Omental fat pad (tissue), 4 donors: ENCODE measurements at places on chromosomes 4 and X.

GRCh38 chrX:323721-324628, 5.4 kb upstream of the GTPBP6 start:
- DNase-seq: no peak

DNA sequence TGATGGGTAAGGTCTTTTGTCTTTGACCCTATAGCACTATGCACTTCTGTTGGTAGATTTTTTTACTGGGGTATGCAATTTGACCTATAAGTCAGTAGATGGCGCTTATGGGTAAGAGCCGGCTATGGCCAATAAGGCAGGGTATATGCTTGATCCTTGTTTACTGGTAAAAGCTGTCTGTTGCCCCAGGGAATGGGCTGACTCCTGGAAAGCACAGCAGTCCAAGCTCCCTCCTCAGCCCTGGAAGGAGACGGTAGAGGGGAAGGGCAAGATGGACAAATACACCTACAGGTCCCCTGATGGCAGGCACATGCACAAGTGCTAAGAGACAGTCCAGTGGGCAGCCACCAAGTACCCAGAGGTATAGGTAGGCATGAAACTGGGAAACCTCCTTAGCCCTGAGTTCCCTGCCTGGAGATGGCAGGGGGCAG, 63.7 kb downstream of the ADAMTS3 start:
- no peak for DNase-seq

GRCh38 chrX:123324625-123325024, 140.5 kb downstream of the GRIA3 start:
- no peak for DNase-seq

DNA sequence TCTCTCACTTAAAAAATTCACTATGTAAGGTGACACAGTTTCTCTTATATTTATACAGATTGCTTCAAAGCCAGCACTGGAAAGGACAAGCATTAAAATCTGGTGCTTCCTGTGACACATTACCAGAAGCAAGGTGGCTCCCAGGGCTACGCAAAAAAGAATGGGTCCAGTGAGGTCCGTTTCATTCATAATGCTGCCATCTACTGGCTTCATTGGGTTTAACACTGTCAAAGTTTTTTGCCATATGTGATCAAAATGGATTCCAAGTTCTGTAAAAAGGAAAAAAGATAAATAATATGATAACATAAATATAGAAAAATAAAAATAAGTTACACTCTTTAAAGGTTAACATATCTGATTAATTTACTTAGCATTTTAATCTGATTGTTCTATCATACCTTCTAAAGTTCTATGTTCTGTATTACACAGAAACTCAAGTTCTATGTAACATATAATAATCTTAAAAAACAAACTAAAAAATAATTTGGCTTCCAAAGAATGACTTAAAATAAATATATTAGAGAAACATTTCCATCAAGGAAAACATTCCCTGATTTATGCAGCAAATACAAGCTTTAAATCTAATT, 22.1 kb downstream of the YIPF7 start:
- DNase-seq: no peak

- no peak for DNase-seq
Measured at GRCh38 chrX:139795196-139795595, 87.2 kb upstream of the MCF2 start.

DNA sequence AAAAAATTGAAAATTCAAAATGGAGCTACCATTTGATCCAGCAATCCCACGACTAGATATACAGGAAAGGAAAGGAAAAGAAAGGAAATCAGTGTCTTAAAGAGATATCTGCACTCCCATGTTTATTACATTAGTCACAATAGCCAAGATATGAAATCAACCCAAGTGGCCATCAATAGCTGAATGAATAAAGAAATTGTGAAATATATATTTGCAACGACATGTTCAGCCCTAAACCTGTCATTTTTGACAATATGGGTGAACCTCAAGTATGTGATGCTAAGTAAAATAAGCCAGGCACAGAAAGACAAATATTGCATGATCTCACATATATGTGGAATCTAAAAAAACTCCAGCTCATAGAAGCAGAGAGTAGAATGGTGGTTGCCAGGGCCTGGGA, 155.1 kb downstream of the ANXA5 start:
- DNase-seq: no peak

GRCh38 chr4:179605196-179605595, 2163.0 kb upstream of the AGA start:
- DNase-seq: no peak

- DNase-seq: no peak
Measured at GRCh38 chr4:185384930-185385331, 10.8 kb downstream of the LRP2BP start.

DNA sequence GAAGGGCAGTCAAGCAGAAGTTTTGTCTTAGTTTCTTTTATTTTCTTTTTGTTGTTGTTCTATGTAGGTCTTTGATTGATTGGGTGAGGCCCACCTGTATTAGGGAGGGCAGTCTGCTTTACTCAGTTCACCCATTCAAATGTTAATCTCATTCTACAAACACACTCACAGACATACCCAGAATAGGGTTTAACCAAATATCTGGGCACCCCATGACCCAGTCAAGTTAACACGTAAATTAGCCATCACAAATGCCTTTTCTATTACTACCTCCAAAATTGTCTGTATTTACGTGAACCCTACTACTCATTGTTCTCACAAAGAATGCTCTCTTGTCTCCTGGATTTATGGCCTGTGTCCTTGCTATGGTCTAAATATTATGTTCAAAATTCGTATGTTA, 339.7 kb downstream of the ANK2 start:
- DNase-seq: no peak

DNA sequence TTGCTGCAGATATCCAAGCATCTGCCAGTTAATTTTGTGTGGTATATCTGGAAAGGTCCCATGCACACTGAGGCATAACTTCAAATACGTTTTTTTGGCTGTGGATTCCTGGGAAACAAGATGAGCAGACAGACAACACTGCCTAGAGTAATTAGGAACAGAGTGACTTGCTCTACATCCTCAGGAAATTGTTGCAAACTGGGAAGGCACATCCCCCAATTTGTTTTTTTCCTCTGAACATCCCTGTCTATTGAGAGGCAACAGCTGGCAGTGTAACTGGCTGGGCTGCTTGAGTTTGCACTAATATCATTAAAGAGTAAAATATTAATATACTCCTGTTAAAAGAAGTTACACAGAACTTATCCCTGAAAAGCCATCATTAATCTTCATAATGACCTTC, 207.7 kb upstream of the SLIT2 start:
- no peak for DNase-seq

DNA sequence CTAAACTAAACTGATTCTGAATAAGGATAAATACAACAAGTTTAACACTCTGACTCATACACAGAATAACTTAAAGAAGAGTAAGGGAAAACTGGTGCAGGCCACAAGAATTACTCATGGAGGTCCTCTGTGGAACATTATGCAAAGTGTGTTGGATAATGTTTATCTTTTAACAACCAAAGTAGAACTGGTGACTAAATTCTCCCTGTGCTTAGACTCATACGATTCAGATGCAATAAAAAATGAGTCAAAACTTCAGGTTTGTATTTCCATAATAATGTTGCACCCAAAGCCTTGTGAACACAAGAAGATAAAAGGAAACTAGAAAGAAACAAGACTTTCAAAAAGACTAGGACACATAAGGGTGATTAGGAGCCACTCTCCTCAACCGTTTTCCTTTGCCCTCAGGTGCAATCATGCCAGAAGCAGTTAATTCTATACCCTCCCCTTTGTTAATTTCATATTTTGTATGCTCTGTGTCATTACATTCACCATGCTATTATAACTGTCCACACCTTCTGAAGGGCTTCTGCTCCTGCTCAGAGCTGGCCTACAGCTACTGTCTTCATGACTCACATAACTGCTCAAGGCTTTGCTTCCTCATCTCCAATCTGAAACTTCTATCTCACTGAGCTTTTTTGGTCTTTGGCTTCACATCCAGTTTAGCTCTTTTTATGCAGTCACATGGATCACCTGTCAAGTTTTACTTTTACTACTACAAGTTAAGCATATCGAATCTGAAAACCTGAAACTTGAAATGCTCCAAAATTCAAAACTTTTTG, 60.2 kb downstream of the KCNIP4 start:
- DNase-seq: no peak

DNA sequence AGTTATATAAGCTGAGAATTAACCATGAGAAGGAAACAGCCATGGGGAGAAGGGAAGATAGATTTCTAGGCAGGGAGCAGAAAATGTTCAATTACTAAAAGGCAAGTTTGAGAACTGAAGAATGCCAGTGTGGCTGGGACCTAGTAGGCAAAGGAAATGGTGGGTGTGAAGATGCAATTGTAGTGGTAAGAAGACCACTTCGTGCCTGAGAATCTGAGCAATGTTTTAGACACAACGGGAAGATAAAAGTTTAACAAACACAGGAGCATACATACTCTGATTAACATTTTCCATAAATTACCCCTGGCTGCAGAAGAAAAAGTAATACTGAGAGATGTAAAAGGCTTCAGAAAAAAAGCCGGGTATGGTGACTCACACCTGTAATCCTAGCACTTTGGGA, 18.1 kb upstream of the MMRN1 start:
- no peak for DNase-seq

DNA sequence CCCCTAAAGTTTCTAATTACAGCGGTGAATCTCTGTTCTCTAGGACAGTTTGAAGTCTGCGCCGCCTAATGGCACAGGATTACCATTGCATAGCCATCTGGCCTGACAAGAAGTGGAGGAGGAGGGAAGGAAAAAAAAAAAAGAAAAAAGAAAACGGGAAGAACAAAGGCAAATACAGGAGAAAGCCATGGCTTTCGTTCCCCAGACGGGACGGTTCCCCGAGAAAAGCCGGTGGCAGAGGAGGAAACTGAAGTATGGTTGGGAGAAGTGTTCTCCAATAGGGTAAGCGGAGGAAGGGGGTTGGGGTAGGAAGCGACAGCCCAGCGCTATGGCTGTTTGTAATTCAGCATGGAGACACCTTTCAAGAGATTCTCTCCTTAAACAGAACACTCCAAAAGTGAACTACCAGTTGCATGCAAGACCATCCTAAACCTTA, 80.8 kb downstream of the HMGN5 start:
- DNase-seq: no peak

GRCh38 chrX:3638280-3638873, 75.1 kb downstream of the PRKX start:
- DNase-seq: peak; percentile 37

DNA sequence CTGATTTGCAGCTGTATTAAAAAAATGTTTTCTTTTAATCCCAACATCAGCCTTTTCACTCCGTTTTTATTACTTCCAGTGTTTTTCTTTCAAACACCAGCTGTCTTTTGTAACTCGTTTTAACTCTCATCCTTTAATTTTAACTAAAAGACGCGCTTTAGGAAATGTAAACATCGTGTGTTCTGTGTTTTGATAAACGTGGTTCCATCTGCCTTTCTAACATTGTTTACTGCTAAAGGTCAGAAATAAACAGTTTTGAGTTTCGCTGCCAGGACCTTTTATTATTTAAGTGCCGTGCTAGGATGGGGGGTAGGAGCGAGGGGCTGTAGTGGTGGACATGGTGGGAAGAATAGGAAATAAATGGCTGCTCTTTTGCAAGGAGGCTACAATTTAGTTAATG, 1.5 kb downstream of the N4BP2 start:
- no peak for DNase-seq

DNA sequence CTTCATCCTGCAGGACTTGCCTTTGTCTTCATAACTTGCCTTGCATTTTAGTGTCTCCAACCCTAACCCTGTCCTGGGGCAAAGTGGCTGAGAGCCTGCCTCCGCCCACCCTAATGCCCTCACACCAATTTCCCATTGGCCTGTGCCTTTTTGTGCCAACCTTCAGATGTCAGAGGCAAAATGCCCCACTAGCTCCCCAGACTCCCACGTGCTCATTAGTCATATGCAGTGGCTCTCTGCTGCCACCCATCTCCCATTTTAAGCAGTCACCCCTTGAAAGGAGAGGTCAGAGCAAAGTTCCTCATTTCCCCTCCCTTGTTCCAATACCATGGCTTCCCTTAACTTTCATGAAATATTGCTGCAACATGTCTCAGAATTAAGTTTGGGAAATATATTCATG, 74.8 kb upstream of the PASD1 start:
- DNase-seq: no peak

DNA sequence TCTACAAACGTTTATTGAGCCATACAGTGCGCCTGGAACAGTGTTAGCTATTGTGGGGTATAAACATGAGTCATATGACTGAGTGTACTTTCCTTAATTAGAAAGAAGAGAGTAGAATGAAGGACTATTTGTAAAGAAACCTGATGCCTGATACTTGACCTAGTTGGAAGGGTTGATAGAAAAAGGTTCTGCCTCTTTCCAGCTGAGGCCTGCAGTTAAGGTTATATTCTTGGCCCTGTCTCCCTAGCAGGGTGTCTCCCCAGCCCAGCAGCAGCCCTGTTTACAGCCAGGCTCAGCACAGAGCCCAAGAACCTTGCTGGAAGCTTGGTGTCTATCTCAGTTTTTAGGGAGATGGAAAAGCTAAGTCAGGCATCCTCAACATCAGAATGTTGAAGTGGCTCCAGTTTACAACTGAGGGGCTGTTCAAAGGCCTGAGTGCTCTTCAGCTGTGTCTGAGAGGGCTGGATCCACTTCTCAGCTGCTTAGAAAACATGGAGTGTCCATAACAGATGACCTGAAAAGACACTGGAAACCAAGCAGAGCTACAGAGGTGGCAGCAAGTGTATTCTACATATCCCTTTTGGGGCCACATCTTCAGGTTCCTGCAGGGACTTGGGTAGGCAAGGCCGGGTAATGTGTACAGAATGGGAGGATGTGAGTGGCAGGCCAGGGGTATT, 21.6 kb downstream of the NYX start:
- no peak for DNase-seq

GRCh38 chrX:114906984-114907510, 110.4 kb downstream of the IL13RA2 start:
- DNase-seq: no peak

- DNase-seq: no peak
Measured at GRCh38 chr4:111027526-111027925, 404.6 kb upstream of the PITX2 start.

DNA sequence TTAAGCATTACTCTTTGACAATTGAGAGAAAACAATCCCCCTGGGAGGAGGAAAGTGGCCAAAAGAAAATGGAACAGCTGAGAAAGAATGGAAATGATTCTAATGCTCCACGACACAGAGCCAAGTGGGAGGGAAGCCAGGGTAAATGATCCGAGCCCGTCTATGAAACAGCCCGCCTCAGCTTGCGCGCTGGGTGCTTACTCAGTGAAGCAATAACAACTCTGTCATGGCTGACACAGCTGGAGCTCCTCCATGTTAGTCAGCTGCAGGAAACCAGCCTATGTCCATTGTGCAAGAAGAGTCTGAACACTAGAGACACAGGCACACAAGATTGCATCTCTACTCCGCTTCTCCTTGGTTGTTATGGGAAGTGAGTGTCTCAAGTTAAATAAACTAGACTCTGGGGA, 19.3 kb downstream of the NOA1 start:
- DNase-seq: peak; percentile 38

DNA sequence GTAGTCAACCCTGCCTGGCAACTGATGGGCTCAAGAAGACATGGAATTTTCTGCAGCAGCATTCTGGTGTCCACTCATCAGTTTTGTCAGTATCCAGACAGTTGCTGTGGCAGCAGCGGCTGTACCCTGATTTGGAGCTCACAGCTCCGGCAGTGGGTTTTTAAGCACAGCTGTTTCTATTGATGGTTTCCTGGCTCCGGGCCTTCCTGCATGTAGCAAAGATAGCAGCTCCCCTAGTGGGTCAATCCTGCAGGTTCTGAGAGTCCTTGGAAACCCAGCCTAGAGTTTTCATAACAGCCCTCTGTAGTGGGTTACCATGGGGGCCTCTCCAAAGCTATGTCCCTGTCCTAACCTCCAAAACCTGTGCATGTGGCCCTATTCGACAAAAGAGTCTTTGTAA, 84.0 kb upstream of the ATP6AP2 start:
- DNase-seq: no peak

- DNase-seq: no peak
Measured at GRCh38 chrX:152202886-152203285, 64.5 kb upstream of the MAGEA10 start.
